CD8-positive, alpha-beta memory T cell (primary cell): ENCODE measurements at places on chromosomes 2 and 18. TPM values are rescaled to one million over a fixed set of nuclear protein-coding genes. Genes with fewer than 3 reads are reported as not detected.

- H3K4me1 ChIP-seq: no peaks in the 10 kb centered on the region
- H3K4me3 ChIP-seq: no peak overlapping the region
- H3K27ac ChIP-seq: no peak overlapping the region
- DNase-seq: no peak
Measured at GRCh38 chr2:20832606-20833005, 9.7 kb upstream of the LDAH start.

GRCh38 chr2:56749152-56749752 is 565.5 kb downstream of the CCDC85A start:
- H3K27ac ChIP-seq: no peak overlapping the region
- no peaks in the 10 kb centered on the region for H3K27me3 ChIP-seq
- H3K4me3 ChIP-seq: no peak overlapping the region
- no peaks in the 10 kb centered on the region for H3K4me1 ChIP-seq
- no peak for DNase-seq

DNA sequence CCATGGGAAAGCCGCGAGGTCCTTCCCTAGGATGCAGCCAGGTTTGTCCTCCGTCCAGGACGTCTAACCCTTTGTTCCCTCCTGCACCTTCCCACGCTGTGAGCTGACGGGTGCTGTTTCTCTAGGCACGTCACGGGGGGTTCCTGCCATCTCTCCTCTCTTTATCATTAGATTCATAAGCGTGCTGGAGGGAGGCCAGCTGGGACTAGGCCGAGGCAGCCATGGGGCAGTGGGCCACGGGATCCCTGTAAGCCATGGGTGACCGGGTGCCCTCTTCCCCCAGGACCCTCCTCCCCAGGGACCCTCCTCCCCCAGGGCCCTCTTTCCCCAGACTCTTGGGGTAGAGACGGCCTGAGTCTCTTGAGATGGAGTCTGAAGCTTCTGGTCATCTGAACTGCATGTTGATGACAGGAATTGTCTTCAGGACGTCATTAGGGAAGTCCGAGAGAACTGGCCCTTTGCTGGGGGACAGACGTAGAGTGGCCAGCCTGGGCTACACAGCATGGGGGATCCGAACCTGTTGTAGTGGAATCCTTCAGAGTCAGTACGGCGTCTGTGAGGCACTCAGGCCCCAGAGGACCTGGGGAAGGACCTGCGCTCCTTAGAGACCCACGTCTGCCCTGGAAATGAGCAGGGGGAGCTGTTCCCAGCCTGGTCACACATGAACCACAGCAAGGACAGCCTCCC is 108.1 kb downstream of the TPO start:
- no peaks in the 10 kb centered on the region for H3K27me3 ChIP-seq
- no peak for DNase-seq
- no peaks in the 10 kb centered on the region for H3K36me3 ChIP-seq
- H3K4me1 ChIP-seq: peaks cover 30% of the 10 kb centered on the region

DNA sequence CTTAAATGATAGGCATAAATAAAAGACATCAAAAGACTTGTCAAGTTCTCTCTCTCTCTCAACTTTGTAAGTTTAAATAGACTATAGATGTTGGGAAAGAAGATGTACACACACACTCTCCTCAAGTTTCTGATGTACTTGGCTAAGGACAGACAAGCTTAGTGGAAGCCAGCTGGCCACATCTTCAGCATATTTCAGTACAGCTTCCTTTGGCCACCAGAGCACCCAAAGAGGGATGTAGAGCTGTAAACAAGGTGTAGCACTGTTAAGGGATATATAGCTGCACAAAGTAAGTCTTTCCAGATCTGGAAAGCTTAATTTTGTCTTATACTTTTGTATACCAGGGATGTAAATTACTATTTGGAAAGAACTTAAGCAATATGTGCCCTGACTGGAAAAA is 64.3 kb upstream of the MSTN start:
- no peak for DNase-seq
- no peaks in the 10 kb centered on the region for H3K36me3 ChIP-seq
- no peak overlapping the region for H3K4me3 ChIP-seq
- no peak overlapping the region for H3K27ac ChIP-seq
- H3K27me3 ChIP-seq: no peaks in the 10 kb centered on the region

- no peak overlapping the region for H3K27ac ChIP-seq
- no peaks in the 10 kb centered on the region for H3K27me3 ChIP-seq
- no peak for DNase-seq
- no peak overlapping the region for H3K4me3 ChIP-seq
- no peaks in the 10 kb centered on the region for H3K36me3 ChIP-seq
- no peaks in the 10 kb centered on the region for H3K4me1 ChIP-seq
Measured at GRCh38 chr2:166413255-166413654, 37.5 kb upstream of the SCN9A start.

DNA sequence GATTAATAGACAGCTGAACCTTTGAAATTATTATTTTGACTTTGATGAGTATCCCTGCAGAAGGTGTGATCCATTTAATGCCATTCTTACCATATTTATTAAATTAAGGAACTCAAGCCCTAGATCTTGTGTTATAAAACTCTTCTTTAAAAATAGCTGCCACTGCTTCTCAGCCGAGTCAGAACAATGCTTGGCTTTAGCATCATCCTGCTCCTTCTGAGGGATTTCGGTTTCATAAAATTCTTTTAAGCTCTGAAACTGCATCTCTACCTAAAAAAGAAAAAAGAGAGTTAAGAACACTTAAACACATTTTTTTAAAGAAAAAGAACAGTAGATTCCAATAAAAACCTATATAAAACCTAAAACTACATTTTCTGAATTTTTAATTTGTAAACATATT is 70.7 kb upstream of the TTN start:
- H3K36me3 ChIP-seq: no peaks in the 10 kb centered on the region
- H3K4me1 ChIP-seq: no peaks in the 10 kb centered on the region
- H3K4me3 ChIP-seq: no peak overlapping the region
- H3K27me3 ChIP-seq: no peaks in the 10 kb centered on the region

The HOXD1 gene
- total RNA-seq: not detected

The STPG4 gene
- total RNA-seq: not detected

The FAM124B gene
- total RNA-seq: not detected

The SPEG gene
- 0.94 TPM for total RNA-seq
